Ovary (tissue), 10 donors: ENCODE measurements at places on chromosomes 5 and 9. TPM values are rescaled to one million over a fixed set of nuclear protein-coding genes. Genes with fewer than 3 reads are reported as not detected.

DNA sequence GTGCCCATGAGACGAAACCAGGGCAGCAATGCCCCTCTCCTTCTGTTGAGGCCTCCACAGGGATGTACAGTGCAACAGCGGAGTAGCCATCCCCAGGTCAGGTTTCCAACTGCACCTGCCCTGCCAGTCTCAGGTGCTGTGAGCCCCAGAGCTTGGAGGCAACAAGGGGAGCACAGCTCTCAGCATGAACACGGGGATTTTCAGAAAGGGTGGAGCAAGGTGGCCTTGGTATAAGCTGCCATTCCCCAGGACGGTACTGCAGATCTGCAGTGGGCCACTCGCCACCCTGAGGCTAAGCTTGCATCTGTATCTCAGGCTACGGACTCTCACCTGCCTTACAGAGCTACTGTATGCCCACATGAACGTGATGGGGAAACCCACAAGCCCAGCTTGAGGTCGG, 103.6 kb downstream of the GABBR2 start:
- no peak overlapping the region for H3K27ac ChIP-seq
- DNase-seq = no peak
- no peaks in the 10 kb centered on the region for H3K4me1 ChIP-seq
- H3K27me3 ChIP-seq = no peaks in the 10 kb centered on the region

The ORM2 gene
- not detected for total RNA-seq

DNA sequence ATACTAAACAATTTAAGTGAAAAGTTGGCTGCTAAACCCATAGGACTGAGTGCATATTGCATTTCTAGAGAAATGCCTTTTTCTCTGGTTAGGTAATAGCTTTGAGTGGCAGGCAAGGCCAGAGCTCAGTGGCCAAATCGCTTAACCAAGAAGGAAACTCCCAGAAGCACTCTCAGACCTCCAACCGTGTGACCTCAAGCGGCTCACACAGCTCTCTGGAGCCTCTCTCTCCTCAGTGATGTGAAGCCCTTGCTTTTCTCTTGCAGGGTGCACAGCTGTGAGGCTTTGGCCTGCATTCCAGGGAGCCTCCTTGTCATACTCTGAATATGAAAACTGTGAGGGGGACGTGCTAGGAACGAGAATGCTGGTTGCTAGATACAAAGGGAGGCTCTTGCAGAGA, 106.7 kb downstream of the INSYN2B start:
- no peaks in the 10 kb centered on the region for H3K27me3 ChIP-seq
- peak; percentile 26 for DNase-seq
- H3K36me3 ChIP-seq = no peaks in the 10 kb centered on the region
- no peak overlapping the region for H3K4me3 ChIP-seq
- no peak overlapping the region for H3K27ac ChIP-seq

The MARCHF6 gene
- total RNA-seq = 146 TPM

The LCN15 gene
- total RNA-seq = not detected

The CAMK2A gene
- 0.62 TPM for total RNA-seq

DNA sequence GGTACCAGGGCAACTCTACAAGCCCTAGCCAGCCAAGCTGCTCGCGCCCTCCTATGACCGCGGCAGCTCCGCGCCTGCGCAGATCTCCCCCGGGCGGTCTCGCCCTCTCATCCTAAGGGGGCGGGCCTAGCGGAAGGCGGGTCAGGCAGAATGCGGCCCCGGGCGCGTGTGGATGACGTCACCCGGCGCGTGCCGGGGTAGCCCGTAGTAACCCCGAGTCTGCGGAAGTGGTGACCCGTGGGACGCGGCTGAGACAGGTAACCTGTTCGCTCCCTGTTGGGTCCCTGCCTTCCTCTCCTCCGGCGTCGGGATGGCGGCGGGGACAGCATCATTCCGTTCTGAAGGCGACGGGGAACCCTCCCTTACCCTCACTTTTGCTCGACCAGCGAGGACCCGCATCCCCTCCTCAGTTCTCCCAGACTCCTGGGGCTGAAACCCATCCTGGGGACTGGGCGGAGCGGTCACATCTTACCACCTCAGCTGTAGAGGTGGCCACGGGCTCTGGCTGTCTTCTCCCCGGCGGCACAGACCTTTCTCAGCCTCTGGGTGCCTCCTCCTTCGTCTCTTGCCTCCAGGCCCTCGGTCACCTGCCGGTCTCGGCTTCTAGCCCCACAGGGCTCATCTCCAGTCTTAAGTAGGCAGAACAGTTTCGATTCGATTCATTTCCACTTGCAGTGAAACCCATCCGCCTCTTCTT, at the start of gene AOPEP:
TSS of gene AOPEP (plus strand) at position 205 of the 697 bp plus-strand sequence. CDS start 33,085 bp downstream, outside the sequence.
- peak within 1 kb of the TSS; percentile 65 for H3K4me3 ChIP-seq
- peak; percentile 99 for DNase-seq
- H3K4me1 ChIP-seq = peaks cover 3% of the 10 kb centered on the region
- H3K27me3 ChIP-seq = no peaks in the 10 kb centered on the region
- peak within 1 kb of the TSS; percentile 89 for H3K27ac ChIP-seq
- no peaks in the 10 kb centered on the region for H3K36me3 ChIP-seq

GRCh38 chr9:26551971-26552370, 340.6 kb downstream of the CAAP1 start:
- H3K36me3 ChIP-seq = no peaks in the 10 kb centered on the region
- H3K4me3 ChIP-seq = no peak overlapping the region
- H3K27me3 ChIP-seq = no peaks in the 10 kb centered on the region
- no peak overlapping the region for H3K27ac ChIP-seq
- no peaks in the 10 kb centered on the region for H3K4me1 ChIP-seq
